Natural killer cell treated with Interleukin-12 subunit alpha and Interleukin-12 subunit beta and Interleukin-15 and Interleukin-18, amount 100 ng/mL, for 72 hours (primary cell): ENCODE measurements at places on chromosomes 4 and X. TPM values are rescaled to one million over a fixed set of nuclear protein-coding genes. Genes with fewer than 3 reads are reported as not detected.

GRCh38 chrX:10759141-10759799 is 138.9 kb upstream of the MID1 start:
- peaks cover 13% of the 10 kb centered on the region for H3K27me3 ChIP-seq
- no peak overlapping the region for H3K4me3 ChIP-seq
- no peak for DNase-seq
- no peaks in the 10 kb centered on the region for H3K4me1 ChIP-seq
- H3K27ac ChIP-seq, result no peak overlapping the region

DNA sequence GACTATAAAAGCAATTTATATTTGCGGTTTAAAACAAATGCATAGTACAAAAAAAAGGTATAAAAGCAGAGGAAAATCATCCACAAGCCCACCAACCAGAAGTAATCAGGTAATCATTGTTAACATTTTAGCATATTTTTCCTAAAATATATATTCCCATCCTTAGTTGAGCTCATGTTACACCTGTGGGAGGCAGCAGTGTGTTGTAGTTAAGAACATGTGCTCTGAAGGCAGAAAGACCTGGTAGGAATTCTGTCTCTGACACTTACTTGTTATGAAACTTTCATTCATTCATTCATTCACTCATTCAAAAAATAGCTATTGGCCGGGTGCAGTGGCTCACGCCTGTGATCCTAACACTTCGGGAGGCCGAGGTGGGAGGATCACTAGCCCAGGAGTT is 15.4 kb upstream of the CDKL5 start:
- no peaks in the 10 kb centered on the region for H3K4me1 ChIP-seq
- DNase-seq, result no peak
- no peaks in the 10 kb centered on the region for H3K36me3 ChIP-seq
- H3K27me3 ChIP-seq, result no peaks in the 10 kb centered on the region
- no peak overlapping the region for H3K4me3 ChIP-seq

DNA sequence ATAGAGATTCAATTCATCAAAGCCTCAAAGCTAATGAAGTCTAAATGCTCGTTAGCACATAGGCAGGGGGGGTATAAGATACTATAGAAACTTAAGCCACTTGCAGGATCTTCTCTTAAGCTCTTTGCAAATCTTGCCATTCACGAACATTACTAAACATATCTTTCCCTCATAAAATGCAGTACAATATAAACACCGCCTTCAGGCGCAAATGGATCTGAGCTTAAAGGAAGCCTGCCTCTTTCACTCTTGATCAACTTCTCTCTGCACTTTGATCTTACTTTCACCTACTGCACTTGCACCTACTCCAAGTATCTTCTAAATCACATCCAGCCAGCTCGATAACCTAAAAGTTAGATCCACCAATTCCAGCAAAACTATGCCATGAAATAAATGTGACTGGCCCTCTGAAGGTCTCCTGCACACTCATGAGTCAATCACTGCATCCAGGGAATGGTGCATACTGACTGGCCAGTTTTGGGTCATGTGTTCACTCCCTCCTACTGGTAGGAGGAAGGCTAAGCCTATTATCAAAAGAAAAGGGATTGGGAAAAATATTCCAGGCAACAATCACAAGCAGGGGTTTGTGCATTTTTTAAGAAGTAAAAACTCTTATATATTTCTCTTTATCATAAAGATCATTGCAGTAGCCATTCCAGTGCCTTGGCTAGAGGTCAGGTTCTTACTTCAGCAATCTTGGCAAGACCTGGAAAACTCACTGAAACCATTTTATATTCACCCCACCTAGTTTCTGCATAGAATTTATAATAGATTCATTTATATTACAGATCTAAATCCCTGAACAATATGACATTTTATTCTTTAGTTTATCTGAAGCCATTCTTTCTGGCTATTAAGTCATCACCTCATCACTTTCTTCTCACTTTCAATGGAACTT is 222.0 kb downstream of the PPP3CA start:
- H3K4me3 ChIP-seq, result no peak overlapping the region
- H3K4me1 ChIP-seq, result peaks cover 49% of the 10 kb centered on the region
- H3K27me3 ChIP-seq, result no peaks in the 10 kb centered on the region
- no peak overlapping the region for H3K27ac ChIP-seq

The UGT2A2 gene
- total RNA-seq, result not detected
